ENCODE measurements at places on chromosomes 16 and 17. TPM values are rescaled to one million over a fixed set of nuclear protein-coding genes. Genes with fewer than 3 reads are reported as not detected.

The HYDIN gene
- total RNA-seq, result 2.3 TPM

The CCL4L2 gene
- total RNA-seq, result 0.74 TPM

The MED9 gene
- 35.6 TPM for total RNA-seq

The MYH2 gene
- not detected for total RNA-seq

The CFAP119 gene
- 0.72 TPM for total RNA-seq

The MAPT gene
- 6.9 TPM for total RNA-seq

The ABCC6 gene
- 3.7 TPM for total RNA-seq

The ATAD5 gene
- 0.69 TPM for total RNA-seq

The CCDC200 gene
- total RNA-seq, result not detected

The TNFRSF17 gene
- total RNA-seq, result 0.38 TPM

The RHBDF2 gene
- total RNA-seq, result 12.0 TPM

The ZNF771 gene
- total RNA-seq, result 4.4 TPM

The KIF18B gene
- total RNA-seq, result 1.2 TPM

The IGF2BP1 gene
- total RNA-seq, result not detected

The COPZ2 gene
- 65.9 TPM for total RNA-seq

The CHST4 gene
- total RNA-seq, result not detected

The TTLL6 gene
- 0.06 TPM for total RNA-seq

The MYH3 gene
- 0.88 TPM for total RNA-seq

The SPATA22 gene
- not detected for total RNA-seq

The SAMD14 gene
- total RNA-seq, result 3.3 TPM

The TAT gene
- not detected for total RNA-seq

The C16orf78 gene
- total RNA-seq, result not detected

The CDC6 gene
- 1.5 TPM for total RNA-seq

The SPAG7 gene
- total RNA-seq, result 121 TPM

The SERPINF2 gene
- 2.1 TPM for total RNA-seq

The OGFOD3 gene
- 27.9 TPM for total RNA-seq

The LRRC37A3 gene
- 9.5 TPM for total RNA-seq

The SEPTIN12 gene
- not detected for total RNA-seq

The ZPBP2 gene
- total RNA-seq, result not detected

The AURKB gene
- total RNA-seq, result not detected

The ULK2 gene
- 16.9 TPM for total RNA-seq

The SLC5A10 gene
- 0.17 TPM for total RNA-seq

The CLDN7 gene
- 2.5 TPM for total RNA-seq

The CLEC18C gene
- not detected for total RNA-seq

The CSH1 gene
- total RNA-seq, result not detected

The CBLN1 gene
- 5.0 TPM for total RNA-seq

The KRTAP16-1 gene
- not detected for total RNA-seq

The TRAPPC2L gene
- total RNA-seq, result 49.6 TPM

The HS3ST2 gene
- total RNA-seq, result 0.82 TPM

The HBA2 gene
- total RNA-seq, result 111 TPM

The SPNS2 gene
- total RNA-seq, result 9.6 TPM

The ZG16 gene
- not detected for total RNA-seq

The NHLRC4 gene
- 0.62 TPM for total RNA-seq

The GAS2L2 gene
- not detected for total RNA-seq

The SLC35G3 gene
- not detected for total RNA-seq

The ADAP2 gene
- total RNA-seq, result 8.2 TPM

The TP53TG3 gene
- not detected for total RNA-seq

Measured in right cardiac atrium (tissue), 5 donors.